Activated gamma-delta T cell treated with Interleukin-2 at 50 U/mL for 16 hours (primary cell): ENCODE measurements at places on chromosomes 13 and 19.

DNA sequence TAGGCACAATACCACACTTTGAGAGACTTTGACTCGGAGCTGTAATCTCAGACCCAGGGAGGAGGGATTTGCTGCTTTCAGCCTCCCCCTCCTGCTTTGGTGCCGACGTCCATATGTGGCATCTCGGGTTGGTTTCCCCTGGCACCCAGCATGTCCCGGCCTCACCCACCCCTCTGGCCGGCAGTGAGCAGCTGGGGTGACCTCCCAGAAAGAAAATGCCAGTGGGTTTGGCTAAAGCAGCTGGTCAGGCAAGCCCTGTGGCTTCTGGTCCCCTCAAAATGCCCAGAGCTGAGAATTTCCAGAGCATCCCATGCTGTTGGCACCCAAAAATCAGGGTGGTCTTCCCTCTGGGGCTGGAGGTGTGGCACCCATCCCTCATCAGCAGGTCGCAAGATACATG lies 34.1 kb downstream of the INSR start:
- DNase-seq = no peak

GRCh38 chr13:76759877-76760276 lies 126.3 kb downstream of the KCTD12 start:
- no peak for DNase-seq

- DNase-seq = no peak
Measured at GRCh38 chr19:2988568-2988967, 11.2 kb downstream of the TLE6 start.

DNA sequence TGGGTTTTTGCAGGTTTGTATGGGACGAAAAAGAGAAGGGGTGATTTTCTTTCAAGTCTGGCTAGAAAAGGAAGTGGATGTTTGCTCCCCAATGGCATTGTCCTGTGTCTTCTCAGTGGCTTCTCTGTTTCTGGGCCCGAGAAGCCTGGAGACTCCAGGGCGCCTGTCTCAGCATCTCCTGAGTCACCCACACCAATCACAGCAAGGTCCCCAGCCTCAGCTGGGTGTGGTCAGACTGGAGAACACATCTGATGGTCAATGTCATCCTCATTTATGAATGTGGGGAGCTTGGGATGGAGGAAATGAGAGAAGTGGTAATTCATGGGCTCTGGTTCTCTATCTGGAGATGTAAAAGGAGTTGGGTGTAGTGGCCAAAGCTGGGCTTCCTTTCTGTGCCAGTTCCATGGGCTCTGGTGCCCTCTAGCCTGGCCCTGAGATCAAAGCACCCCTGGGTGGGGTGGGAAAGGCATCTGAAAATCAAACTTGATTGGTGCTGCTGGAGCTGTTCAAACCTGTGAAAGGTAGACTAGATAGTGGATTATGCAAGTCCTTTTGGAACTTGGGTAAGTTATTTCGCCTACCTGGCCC lies 13.4 kb downstream of the RASL11A start:
- no peak for DNase-seq

DNA sequence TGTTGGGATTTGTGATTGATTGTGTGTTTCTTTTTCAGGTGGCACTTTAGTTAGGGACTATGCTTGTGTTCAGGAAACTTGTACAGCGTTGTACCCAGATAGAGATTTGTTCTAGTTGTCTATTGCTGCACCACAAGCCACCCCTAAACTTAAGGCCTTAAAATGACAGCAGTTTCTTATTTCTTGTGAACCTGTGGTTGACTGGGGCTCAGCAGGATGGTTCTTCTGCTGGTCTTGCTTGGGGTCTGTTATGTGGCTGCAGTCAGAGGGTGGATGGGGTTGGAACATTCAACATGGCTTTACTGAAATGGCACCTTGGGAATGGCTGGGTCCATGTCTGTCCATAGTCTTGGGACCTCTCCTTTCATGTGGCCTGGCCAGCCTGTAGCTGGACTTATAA lies 28.3 kb downstream of the SIPA1L3 start:
- no peak for DNase-seq

GRCh38 chr13:24271601-24272451 lies 37.6 kb upstream of the C1QTNF9 start:
- peak; percentile 57 for DNase-seq

GRCh38 chr13:83732755-83733154 lies 149.5 kb downstream of the SLITRK1 start:
- DNase-seq = no peak

DNA sequence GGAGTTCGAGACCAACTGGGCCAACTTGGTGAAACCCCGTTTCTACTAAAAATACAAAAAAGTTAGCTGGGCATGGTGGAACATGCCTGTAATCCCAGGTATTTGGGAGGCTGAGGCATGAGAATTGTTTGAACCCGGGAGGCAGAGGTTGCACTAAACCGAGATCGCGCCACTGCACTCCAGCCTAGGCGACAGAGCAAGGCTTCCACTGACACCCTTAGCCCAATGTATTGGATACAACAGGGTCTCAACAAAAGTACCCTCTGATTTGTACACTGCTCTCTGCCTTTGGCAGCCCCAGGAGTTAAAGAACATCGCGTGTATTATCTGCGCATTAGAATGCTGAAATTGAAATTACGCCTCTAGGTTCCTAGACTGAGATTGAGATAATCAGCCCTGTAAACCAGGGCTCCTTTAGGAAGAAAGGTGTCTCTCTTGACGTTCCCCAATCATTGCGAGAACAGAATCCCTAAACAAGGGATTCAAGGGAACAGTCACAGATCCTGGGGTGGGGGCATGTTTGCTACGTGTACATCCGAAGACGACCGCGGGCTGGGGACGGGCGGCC lies 21.9 kb downstream of the IPO5 start:
- no peak for DNase-seq

GRCh38 chr13:33213024-33213768 lies 72.4 kb downstream of the STARD13 start:
- DNase-seq = no peak
